ENCODE measurements at places on chromosomes 5 and 9.

GRCh38 chr9:108850293-108850897 is 5.4 kb downstream of the ACTL7B start:
- no peak overlapping the region for H3K4me3 ChIP-seq
- peaks cover under 1% of the 10 kb centered on the region for H3K4me1 ChIP-seq
- no peaks in the 10 kb centered on the region for H3K36me3 ChIP-seq
- H3K27me3 ChIP-seq, result peaks cover 11% of the 10 kb centered on the region
- DNase-seq, result no peak

DNA sequence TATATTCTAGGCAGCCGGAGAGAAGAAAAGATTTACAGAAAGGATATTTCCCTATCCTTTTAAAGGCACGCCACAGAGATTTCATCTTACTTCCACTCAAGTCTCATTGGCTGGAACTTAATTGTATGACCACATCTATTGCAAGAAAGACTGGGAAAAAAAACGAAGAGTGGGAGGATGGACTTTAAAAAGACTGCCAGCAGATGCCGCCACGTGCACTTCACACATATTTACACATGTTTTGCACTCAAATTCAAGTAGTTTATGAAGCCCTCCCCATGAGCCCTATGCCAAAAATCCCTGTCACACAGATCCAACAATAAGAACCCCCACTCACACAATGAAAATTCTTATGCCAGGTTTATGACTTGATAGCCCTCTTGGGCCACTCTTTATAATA is 138.5 kb upstream of the TYRP1 start:
- H3K4me3 ChIP-seq, result no peak overlapping the region
- no peaks in the 10 kb centered on the region for H3K36me3 ChIP-seq

GRCh38 chr9:13805546-13805945 is 508.4 kb downstream of the NFIB start:
- H3K4me3 ChIP-seq, result no peak overlapping the region
- H3K27me3 ChIP-seq, result no peaks in the 10 kb centered on the region
- no peak overlapping the region for H3K27ac ChIP-seq

DNA sequence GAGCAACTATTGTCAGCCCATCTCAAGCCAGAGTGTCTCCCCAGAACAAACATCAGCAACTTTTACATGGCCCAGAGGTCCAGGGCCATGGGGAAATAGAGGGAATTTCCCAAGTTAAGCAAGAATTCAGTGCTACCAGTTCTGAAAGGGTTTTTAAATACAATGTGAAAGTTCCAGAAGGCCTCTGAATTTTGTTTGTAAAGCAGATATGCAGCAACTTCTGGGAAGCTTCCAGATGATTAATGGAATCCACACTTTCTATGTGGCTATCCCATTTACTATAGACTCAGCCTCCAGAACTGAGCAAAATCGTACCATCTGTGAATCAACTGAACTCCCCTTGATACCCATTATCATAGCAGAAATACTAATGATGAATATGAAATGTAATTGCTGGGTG is 93.8 kb downstream of the FEM1C start:
- DNase-seq, result no peak
- no peaks in the 10 kb centered on the region for H3K27me3 ChIP-seq
- no peaks in the 10 kb centered on the region for H3K36me3 ChIP-seq
- H3K27ac ChIP-seq, result no peak overlapping the region
- H3K4me3 ChIP-seq, result peak overlapping the region; percentile 16

- H3K27ac ChIP-seq, result no peak overlapping the region
- peaks cover 15% of the 10 kb centered on the region for H3K4me1 ChIP-seq
- no peaks in the 10 kb centered on the region for H3K36me3 ChIP-seq
- H3K4me3 ChIP-seq, result no peak overlapping the region
- H3K27me3 ChIP-seq, result peaks cover 5% of the 10 kb centered on the region
Observed at GRCh38 chr9:126490871-126491567, 122.7 kb upstream of the LMX1B start.

GRCh38 chr9:17907779-17908508 is 329.1 kb downstream of the SH3GL2 start:
- H3K27me3 ChIP-seq, result peaks cover 59% of the 10 kb centered on the region
- peak overlapping the region; percentile 68 for H3K4me3 ChIP-seq
- no peak overlapping the region for H3K27ac ChIP-seq
- no peak for DNase-seq
- H3K4me1 ChIP-seq, result peaks cover 6% of the 10 kb centered on the region

DNA sequence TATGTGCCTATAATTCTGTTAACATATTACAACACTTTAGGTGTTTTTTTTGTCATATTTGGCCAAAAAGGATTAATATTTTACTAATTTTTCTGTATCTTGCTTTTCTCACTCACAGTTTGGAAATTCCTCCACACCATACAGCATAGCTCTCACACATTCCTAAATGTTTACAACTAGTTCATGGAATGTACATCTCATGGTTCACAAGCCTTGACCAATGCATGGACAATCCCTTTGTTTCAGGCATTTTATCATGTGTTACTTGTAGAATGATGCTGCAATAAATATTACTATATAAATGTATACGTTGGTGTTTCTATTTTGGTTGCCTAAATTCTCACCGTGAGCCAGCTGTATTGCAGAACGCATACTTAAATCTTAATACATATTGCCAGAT is 80.5 kb upstream of the SPATA31C2 start:
- no peaks in the 10 kb centered on the region for H3K36me3 ChIP-seq
- DNase-seq, result no peak
- no peak overlapping the region for H3K27ac ChIP-seq
- H3K27me3 ChIP-seq, result peaks cover 2% of the 10 kb centered on the region
- peaks cover 13% of the 10 kb centered on the region for H3K4me1 ChIP-seq

GRCh38 chr5:149320791-149321330 is 24.4 kb upstream of the GRPEL2 start:
- H3K4me1 ChIP-seq, result peaks cover 41% of the 10 kb centered on the region
- no peak for DNase-seq
- peak overlapping the region; percentile 45 for H3K4me3 ChIP-seq
- peak overlapping the region; percentile 91 for H3K27ac ChIP-seq

GRCh38 chr9:35948901-35949318 is 9.0 kb downstream of the OR2S2 start:
- H3K4me3 ChIP-seq, result no peak overlapping the region
- peaks cover 35% of the 10 kb centered on the region for H3K27me3 ChIP-seq
- H3K27ac ChIP-seq, result no peak overlapping the region
- H3K4me1 ChIP-seq, result peaks cover 6% of the 10 kb centered on the region
- no peak for DNase-seq
- H3K36me3 ChIP-seq, result no peaks in the 10 kb centered on the region

Measured in type B pancreatic cell (in vitro differentiated cells).